ENCODE measurements at places on chromosomes 2 and 18. TPM values are rescaled to one million over a fixed set of nuclear protein-coding genes. Genes with fewer than 3 reads are reported as not detected.

TXNDC2 gene
- total RNA-seq = not detected

GRCh38 chr2:180374502-180375281 is 367.6 kb upstream of the CWC22 start:
- H3K27me3 ChIP-seq = no peaks in the 10 kb centered on the region
- H3K36me3 ChIP-seq = no peaks in the 10 kb centered on the region

RAD51AP2 gene
- not detected for total RNA-seq

DNA sequence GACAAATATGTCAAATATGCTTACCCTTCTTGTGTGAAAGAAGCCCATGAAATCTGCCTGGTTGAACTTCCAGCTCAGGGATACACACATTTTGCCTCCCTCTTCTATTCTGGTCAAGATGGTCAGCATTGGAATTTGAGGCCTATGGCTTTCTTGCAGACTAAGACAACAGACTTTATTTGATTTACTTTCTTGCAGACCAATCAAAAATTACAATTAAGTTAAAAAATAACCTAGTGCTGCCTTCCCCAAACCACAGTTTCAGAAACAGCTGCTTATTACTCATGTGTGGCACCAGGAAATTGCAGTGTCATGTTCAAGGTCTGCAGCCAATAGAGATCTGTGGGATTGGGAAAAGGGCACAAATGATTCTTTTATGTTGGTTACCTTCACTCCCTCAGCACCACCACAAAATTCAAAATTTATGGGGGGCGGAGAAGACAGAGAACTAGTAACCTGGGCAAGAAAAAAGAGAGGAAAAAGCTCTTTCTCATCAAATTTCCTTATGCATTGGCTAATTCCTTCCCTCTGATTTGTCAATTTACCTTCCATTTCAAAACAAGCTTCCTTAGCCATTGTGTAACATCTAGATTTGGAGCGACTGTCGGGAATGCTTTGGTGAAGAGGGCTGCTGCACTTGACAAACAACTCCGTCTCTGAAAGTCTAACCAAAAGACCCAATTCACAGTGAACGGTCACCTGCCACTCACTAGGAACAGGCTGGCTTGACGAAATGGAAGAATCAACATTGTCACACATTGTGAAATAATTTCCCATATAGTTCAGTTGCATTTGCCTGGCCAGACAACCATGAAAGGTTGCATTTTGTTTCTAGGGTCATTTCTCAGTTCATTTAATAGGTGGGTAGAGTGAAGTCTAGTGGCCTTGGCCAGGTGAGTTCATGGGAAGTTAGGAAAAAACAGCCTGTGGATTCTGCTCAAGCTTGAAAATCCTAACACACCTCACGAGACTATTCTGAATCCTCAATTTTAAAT is 100.4 kb upstream of the FZD5 start:
- H3K4me1 ChIP-seq = peaks cover 3% of the 10 kb centered on the region
- no peak overlapping the region for H3K4me3 ChIP-seq
- H3K27me3 ChIP-seq = no peaks in the 10 kb centered on the region
- no peak overlapping the region for H3K27ac ChIP-seq
- DNase-seq = no peak

GRCh38 chr2:603869-604268 is 73.3 kb downstream of the TMEM18 start:
- DNase-seq = no peak
- no peak overlapping the region for H3K27ac ChIP-seq
- no peaks in the 10 kb centered on the region for H3K36me3 ChIP-seq
- no peaks in the 10 kb centered on the region for H3K4me1 ChIP-seq
- peaks cover 23% of the 10 kb centered on the region for H3K27me3 ChIP-seq
- H3K4me3 ChIP-seq = no peak overlapping the region

RAX gene
- total RNA-seq = not detected

GRCh38 chr2:132733094-132733493 is 63.1 kb upstream of the LYPD1 start:
- H3K4me3 ChIP-seq = no peak overlapping the region
- H3K27me3 ChIP-seq = no peaks in the 10 kb centered on the region
- H3K4me1 ChIP-seq = no peaks in the 10 kb centered on the region
- DNase-seq = no peak
- H3K36me3 ChIP-seq = no peaks in the 10 kb centered on the region
- no peak overlapping the region for H3K27ac ChIP-seq

- H3K4me3 ChIP-seq = no peak overlapping the region
- H3K27ac ChIP-seq = peak overlapping the region; percentile 29
- no peaks in the 10 kb centered on the region for H3K4me1 ChIP-seq
- H3K27me3 ChIP-seq = no peaks in the 10 kb centered on the region
Observed at GRCh38 chr2:121346859-121347258, 61.9 kb upstream of the TFCP2L1 start.

DNA sequence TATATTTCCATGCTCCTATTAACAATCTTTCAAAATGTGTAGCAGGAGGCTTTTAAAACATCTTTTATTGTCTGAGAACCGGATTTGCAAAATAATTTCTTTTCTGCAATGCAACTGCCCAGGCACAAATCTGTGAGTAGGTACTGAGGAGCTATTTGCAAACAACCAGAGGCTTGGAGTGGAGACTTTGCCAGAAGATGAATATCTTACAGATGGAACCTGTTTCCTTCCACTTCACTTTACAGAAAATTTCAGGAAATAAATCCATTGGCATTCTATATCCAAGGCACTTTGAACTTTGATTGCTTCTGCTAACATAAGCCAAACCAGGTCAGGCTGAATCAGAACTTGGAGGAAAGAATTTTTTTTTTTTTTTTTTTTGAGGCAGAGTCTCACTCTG is 237.4 kb upstream of the REV1 start:
- H3K4me1 ChIP-seq = no peaks in the 10 kb centered on the region
- peaks cover 3% of the 10 kb centered on the region for H3K36me3 ChIP-seq
- no peak for DNase-seq
- H3K27ac ChIP-seq = no peak overlapping the region
- no peak overlapping the region for H3K4me3 ChIP-seq

UGT1A1 gene
- total RNA-seq = not detected

- no peaks in the 10 kb centered on the region for H3K27me3 ChIP-seq
- H3K27ac ChIP-seq = no peak overlapping the region
- DNase-seq = no peak
- H3K36me3 ChIP-seq = no peaks in the 10 kb centered on the region
Observed at GRCh38 chr18:3397031-3397750, 52.8 kb upstream of the TGIF1 start.

DSG1 gene
- not detected for total RNA-seq

GRCh38 chr2:133586978-133587377 is 18.7 kb upstream of the NCKAP5 start:
- no peak overlapping the region for H3K27ac ChIP-seq
- no peaks in the 10 kb centered on the region for H3K36me3 ChIP-seq
- H3K4me3 ChIP-seq = no peak overlapping the region
- H3K27me3 ChIP-seq = no peaks in the 10 kb centered on the region

MAPK4 gene
- total RNA-seq = not detected

MYO7B gene
- 0.23 TPM for total RNA-seq

OR6B2 gene
- total RNA-seq = not detected

DNA sequence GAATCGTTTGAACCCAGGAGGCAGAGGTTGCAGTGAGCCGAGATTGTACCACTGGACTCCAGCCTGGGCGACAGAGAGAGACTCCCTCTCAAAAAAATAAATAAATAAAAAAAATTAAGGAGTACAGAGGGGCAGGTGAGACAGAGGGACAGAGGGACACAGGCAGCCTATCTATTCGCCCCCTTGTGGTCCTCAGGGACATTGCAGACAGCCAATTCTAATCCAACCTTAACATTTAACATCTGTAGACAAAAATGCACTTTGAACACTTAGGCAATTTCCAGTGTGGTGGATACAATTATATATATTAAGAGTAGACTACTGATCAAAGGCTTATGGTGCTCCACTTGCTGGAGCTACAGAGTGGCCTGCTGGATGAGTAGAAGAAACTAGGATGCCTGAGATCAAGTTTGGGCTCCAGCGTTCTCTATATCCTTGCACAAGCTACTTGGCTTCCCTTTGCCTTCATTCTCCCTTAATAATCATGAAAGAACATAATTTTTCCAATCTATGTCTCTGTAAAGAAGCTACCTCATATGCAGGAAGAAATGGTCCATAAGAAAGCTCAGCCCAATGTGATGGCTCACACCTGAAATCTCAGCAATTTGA is 8.2 kb upstream of the SMARCAL1 start:
- H3K4me1 ChIP-seq = no peaks in the 10 kb centered on the region
- DNase-seq = peak; percentile 27
- H3K27me3 ChIP-seq = peaks cover 31% of the 10 kb centered on the region
- no peak overlapping the region for H3K27ac ChIP-seq

- no peak overlapping the region for H3K27ac ChIP-seq
- peak; percentile 45 for DNase-seq
- H3K36me3 ChIP-seq = no peaks in the 10 kb centered on the region
Observed at GRCh38 chr2:101419096-101419663, 31.9 kb upstream of the CREG2 start.

GRCh38 chr2:38492042-38492615 is 110.6 kb downstream of the HNRNPLL start:
- no peak overlapping the region for H3K27ac ChIP-seq
- peaks cover 2% of the 10 kb centered on the region for H3K36me3 ChIP-seq
- H3K27me3 ChIP-seq = no peaks in the 10 kb centered on the region
- no peak for DNase-seq
- H3K4me1 ChIP-seq = no peaks in the 10 kb centered on the region
- H3K4me3 ChIP-seq = no peak overlapping the region

- no peaks in the 10 kb centered on the region for H3K36me3 ChIP-seq
- DNase-seq = no peak
- peaks cover 3% of the 10 kb centered on the region for H3K4me1 ChIP-seq
- no peak overlapping the region for H3K4me3 ChIP-seq
- peaks cover 32% of the 10 kb centered on the region for H3K27me3 ChIP-seq
Observed at GRCh38 chr18:58806826-58807714, 57.6 kb upstream of the ZNF532 start.

DNA sequence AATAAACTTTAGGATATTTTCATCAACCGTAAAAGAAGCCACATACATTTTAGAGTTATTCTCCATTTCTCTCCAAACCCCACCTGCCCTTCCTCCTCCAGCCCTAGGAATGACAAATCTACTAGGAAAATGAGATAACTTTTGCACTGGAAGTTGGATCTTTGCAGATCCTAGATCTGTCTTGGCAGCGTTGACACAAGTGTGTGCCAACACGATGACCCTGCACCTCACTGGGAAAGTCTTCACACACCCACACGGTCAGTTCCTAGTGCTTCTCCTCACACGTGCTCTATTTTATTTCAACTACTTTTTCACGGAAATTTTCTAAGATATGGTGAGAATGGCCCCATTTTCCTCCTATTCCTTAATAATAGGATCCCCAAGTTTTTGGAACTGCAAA is 14.1 kb upstream of the HPCAL1 start:
- no peaks in the 10 kb centered on the region for H3K27me3 ChIP-seq
- H3K36me3 ChIP-seq = no peaks in the 10 kb centered on the region
- DNase-seq = no peak

DNA sequence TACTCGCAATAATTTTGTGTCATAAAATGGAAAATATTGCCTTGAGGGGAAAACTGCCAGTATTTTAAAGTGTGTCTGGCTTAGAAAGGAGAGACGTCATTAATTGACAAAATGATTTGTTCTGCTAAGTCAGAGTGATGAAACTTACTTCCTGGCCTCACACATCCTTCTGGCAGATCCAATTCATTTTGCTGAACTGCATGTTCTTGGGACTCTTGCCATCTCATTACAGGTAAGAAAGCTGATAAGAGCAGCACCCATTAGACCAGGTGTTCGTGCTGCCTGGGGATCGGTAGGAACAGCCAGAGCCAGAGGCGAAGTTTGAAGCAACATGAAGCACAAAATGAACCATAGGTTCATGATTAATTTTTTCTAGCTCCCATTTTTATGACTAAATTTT is 38.0 kb downstream of the KCNE4 start:
- H3K27me3 ChIP-seq = peaks cover 18% of the 10 kb centered on the region
- H3K27ac ChIP-seq = no peak overlapping the region
- H3K36me3 ChIP-seq = no peaks in the 10 kb centered on the region
- H3K4me3 ChIP-seq = no peak overlapping the region
- no peaks in the 10 kb centered on the region for H3K4me1 ChIP-seq
- no peak for DNase-seq

FASTKD2 gene
- 27.8 TPM for total RNA-seq

- no peak overlapping the region for H3K4me3 ChIP-seq
- H3K4me1 ChIP-seq = no peaks in the 10 kb centered on the region
- H3K27me3 ChIP-seq = no peaks in the 10 kb centered on the region
- H3K27ac ChIP-seq = no peak overlapping the region
- no peak for DNase-seq
Observed at GRCh38 chr2:209762563-209762962, 9.1 kb upstream of the UNC80 start.

DNA sequence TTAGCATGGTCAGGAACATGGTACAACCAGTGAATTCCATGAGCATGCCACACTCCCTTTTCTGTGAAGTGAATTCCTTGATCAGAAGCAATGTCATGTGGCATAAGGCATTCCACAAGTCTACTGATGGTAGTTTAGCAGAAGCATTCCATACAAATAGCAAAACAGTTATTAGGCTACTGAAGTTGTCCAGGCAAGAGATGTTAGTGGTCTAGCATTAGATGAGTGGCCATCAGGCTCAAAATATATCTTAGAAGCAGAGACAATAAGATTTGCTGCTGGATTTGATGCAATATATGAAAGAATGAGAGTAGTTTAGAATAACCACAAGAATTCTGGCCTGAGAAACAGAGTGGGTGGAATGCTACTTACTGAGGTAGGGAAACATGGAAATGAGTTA is 355.3 kb upstream of the NRXN1 start:
- H3K36me3 ChIP-seq = no peaks in the 10 kb centered on the region
- DNase-seq = no peak
- no peaks in the 10 kb centered on the region for H3K27me3 ChIP-seq
- no peak overlapping the region for H3K27ac ChIP-seq
- H3K4me3 ChIP-seq = no peak overlapping the region

DNA sequence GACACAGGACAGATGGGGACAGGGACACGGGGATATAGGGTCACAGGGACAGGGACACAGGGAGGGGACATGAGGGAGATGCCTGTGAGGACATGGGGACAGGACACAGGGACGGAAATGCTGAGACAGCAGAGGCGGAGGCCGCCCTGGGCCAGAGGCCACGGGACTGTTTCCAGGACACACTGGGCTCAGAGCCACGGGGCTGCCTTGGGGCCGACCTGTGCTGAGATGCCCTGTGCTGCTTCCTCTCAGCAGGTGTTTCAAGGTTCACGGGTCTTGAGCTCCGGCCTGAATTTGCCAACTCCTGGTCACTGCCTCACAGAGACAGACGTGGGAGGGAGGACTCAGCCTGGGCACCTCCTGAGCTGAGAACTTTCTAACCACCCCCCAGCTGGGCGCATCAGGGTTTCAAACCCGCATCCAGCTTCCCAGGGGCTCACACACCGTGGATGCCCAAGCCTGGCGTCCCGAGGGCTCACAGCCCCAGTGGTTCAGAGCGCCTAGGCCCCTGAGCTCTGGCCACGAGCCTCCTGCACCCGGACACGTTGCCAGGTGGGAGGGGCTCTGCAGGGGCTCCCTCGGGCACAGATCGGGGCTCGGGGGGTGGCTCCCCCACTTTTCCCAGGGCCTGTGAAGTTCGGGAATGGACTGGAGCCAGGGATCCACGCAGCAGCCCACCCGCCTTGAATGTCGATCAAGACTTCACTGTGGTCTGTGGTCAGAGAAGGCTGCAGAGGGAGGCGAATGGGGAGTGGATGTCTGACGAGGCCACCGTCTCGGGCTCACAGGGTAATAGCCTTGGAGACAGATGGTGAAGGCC is 64.1 kb downstream of the SLC66A2 start:
- H3K4me1 ChIP-seq = no peaks in the 10 kb centered on the region
- no peak overlapping the region for H3K4me3 ChIP-seq
- no peaks in the 10 kb centered on the region for H3K36me3 ChIP-seq
- no peak for DNase-seq
- H3K27me3 ChIP-seq = no peaks in the 10 kb centered on the region

YES1 gene
- 6.9 TPM for total RNA-seq

GRCh38 chr2:216216951-216217903 is 108.1 kb downstream of the XRCC5 start:
- no peaks in the 10 kb centered on the region for H3K27me3 ChIP-seq
- peak overlapping the region; percentile 65 for H3K27ac ChIP-seq
- peaks cover 4% of the 10 kb centered on the region for H3K36me3 ChIP-seq
- DNase-seq = no peak
- H3K4me1 ChIP-seq = peaks cover 26% of the 10 kb centered on the region
- H3K4me3 ChIP-seq = peak overlapping the region; percentile 9
